Upper lobe of left lung (tissue), 6 donors: ENCODE measurements at places on chromosomes 5 and 9.

- H3K4me3 ChIP-seq, result no peak overlapping the region
- H3K27me3 ChIP-seq, result no peaks in the 10 kb centered on the region
- H3K27ac ChIP-seq, result no peak overlapping the region
- no peak for DNase-seq
- H3K36me3 ChIP-seq, result no peaks in the 10 kb centered on the region
Observed at GRCh38 chr5:594226-594860, 17.8 kb upstream of the CEP72 start.

DNA sequence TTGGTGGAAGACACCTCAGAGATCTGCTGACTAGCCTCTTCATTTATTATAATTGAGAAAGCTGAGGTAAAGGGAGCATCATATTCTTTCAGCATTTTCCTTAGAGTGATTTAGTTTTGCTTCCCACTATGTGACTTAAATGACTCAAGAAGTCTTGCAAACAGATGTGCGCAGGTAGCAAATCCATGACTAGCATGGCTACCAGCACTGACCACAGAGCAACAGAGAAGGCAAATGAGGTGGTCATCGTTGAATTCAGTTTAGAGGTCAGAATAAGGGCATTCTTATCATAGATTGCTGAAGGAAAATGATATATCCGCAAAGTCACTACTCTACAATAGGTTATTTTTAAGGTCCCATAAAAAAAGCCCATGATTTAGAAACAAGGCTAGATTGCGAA, 162.2 kb downstream of the PIK3R1 start:
- DNase-seq, result no peak
- no peak overlapping the region for H3K27ac ChIP-seq
- no peaks in the 10 kb centered on the region for H3K27me3 ChIP-seq
- no peaks in the 10 kb centered on the region for H3K36me3 ChIP-seq
- no peak overlapping the region for H3K4me3 ChIP-seq

DNA sequence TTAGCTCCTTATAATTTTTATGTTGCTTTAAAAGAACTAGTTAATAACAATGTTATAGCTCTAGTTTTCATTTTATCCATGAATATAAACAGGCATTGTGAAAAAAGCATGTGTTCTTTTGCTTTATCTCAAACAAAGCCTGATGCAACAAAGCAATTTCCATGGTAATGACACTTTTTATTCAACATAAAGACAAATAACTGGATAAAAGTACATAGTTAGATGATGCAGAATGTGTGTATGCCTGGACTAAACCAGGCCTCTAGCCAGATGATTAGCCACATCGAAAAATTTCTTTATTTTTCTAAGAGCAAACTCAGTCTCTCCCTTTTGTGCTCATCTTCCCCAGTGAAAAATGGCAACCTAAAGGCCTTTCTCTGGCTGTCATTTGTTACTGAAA, 125.6 kb upstream of the TARS1 start:
- no peaks in the 10 kb centered on the region for H3K36me3 ChIP-seq
- H3K27ac ChIP-seq, result no peak overlapping the region

GRCh38 chr5:148967783-148968182, 95.1 kb downstream of the SH3TC2 start:
- peak overlapping the region; percentile 18 for H3K27ac ChIP-seq
- H3K4me3 ChIP-seq, result no peak overlapping the region
- no peaks in the 10 kb centered on the region for H3K27me3 ChIP-seq
- H3K4me1 ChIP-seq, result peaks cover 35% of the 10 kb centered on the region

DNA sequence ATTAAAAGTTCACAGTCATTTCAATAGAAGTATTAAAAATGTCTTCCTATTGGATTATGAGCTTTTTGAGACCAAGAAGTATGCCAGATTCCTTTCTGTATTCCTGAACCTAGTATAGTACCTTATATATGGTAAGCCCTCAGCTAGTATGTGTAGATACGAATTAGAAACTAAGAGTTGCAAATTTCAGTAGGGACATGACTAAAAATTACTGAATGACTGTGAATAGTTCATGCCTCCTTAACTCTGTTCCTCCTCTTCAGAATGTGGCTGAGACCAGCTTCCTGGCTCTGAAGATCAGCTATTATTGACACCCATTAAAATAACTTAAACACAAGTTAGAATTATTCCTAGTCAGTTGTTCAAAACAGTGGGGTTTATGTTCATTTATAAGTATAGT, 19.7 kb downstream of the KDM3B start:
- no peak overlapping the region for H3K4me3 ChIP-seq
- H3K36me3 ChIP-seq, result peaks cover 30% of the 10 kb centered on the region
- H3K27ac ChIP-seq, result no peak overlapping the region
- no peaks in the 10 kb centered on the region for H3K27me3 ChIP-seq
- H3K4me1 ChIP-seq, result peaks cover 25% of the 10 kb centered on the region

DNA sequence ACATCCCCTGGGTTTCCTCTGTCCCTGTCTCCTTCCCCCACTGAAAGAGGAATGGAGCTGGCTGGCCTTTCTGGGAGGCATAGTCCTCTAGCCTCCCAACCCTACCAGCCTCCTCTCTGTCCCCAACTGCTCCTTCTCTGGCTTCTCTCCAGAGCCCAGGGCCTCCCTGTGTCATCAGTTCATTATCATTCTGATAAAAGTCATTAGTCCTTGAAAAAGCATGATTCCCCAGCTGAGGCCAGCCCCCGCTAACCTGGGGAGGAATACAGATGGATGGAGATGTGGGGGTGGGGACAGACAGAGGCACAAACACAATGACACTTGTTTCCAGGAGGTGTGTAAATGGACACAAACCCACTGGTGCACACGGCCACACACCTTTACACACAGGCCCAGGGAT, 73.6 kb upstream of the HSPA9 start:
- no peak overlapping the region for H3K4me3 ChIP-seq
- no peaks in the 10 kb centered on the region for H3K36me3 ChIP-seq
- H3K4me1 ChIP-seq, result no peaks in the 10 kb centered on the region

GRCh38 chr9:121230256-121230655, 28.6 kb upstream of the RAB14 start:
- H3K36me3 ChIP-seq, result no peaks in the 10 kb centered on the region
- H3K4me1 ChIP-seq, result no peaks in the 10 kb centered on the region
- H3K4me3 ChIP-seq, result no peak overlapping the region
- no peaks in the 10 kb centered on the region for H3K27me3 ChIP-seq

DNA sequence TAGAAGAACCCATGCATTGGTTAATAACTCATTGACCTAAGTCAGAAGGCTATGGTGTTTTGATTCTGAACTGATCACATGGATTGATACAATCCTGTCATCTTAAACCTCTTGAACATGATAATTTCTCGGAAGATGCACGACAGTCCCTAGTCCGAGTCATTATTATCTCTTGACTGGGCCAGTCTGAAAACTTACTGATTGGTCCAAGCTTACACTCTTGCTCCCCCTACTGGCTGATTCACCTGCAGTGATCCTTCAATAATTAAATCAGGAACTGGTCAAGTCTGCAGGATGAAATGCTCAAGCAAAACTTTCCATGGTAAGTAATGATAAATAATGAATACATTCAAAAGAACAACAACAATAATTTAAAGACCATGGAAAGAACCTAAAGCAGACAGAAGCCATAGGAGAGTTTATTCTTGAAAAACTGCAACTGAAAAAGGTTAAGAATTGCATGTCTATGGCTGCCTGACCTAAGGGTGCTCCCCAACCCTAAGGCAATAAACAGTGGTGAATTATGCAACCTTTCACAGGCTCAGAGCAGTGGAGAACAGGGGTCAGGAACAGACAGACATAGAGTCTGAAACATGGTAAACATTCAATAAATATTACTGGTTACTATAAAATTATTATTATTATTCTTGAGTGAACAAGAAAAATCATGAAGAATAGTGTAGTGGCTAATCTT, 79.3 kb downstream of the BRINP1 start:
- no peaks in the 10 kb centered on the region for H3K27me3 ChIP-seq
- no peak overlapping the region for H3K27ac ChIP-seq
- no peaks in the 10 kb centered on the region for H3K4me1 ChIP-seq
- no peak overlapping the region for H3K4me3 ChIP-seq
- no peaks in the 10 kb centered on the region for H3K36me3 ChIP-seq
- peak; percentile 38 for DNase-seq

GRCh38 chr5:159917994-159918393, 1.7 kb downstream of the ADRA1B start:
- no peak for DNase-seq
- peaks cover 10% of the 10 kb centered on the region for H3K4me1 ChIP-seq
- no peak overlapping the region for H3K4me3 ChIP-seq
- H3K27me3 ChIP-seq, result no peaks in the 10 kb centered on the region
- H3K36me3 ChIP-seq, result no peaks in the 10 kb centered on the region

GRCh38 chr5:135323701-135324132, 75.3 kb downstream of the MACROH2A1 start:
- H3K4me3 ChIP-seq, result no peak overlapping the region
- H3K36me3 ChIP-seq, result no peaks in the 10 kb centered on the region
- no peaks in the 10 kb centered on the region for H3K27me3 ChIP-seq
- no peak overlapping the region for H3K27ac ChIP-seq

DNA sequence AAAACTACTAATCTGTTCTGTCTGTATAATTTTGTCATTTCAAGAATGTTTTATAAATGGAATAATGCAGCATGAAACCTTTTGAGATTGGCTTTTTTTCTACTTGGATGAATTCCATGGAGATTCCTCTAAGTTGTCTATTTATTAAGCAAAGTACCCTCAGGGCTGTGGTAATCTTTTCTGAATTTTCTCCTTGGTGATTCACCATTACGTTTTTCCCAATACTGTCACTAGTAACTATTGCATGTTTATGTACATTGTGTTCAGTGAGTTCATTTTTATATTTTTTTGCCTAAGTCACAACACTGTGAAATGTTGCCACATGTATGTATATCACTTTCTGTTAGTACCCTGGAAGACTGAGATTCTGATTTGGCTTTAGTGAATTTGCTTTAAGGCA, 177.0 kb upstream of the GRIN3A start:
- no peaks in the 10 kb centered on the region for H3K27me3 ChIP-seq
- no peaks in the 10 kb centered on the region for H3K4me1 ChIP-seq
- H3K4me3 ChIP-seq, result no peak overlapping the region
- H3K27ac ChIP-seq, result no peak overlapping the region
- DNase-seq, result no peak

- H3K4me3 ChIP-seq, result no peak overlapping the region
- H3K27ac ChIP-seq, result no peak overlapping the region
- H3K27me3 ChIP-seq, result no peaks in the 10 kb centered on the region
Observed at GRCh38 chr5:72842816-72843215, 26.4 kb downstream of the TNPO1 start.

GRCh38 chr5:74105126-74105780, 479.3 kb downstream of the ARHGEF28 start:
- H3K36me3 ChIP-seq, result no peaks in the 10 kb centered on the region
- DNase-seq, result no peak
- peak overlapping the region; percentile 56 for H3K27ac ChIP-seq
- H3K4me1 ChIP-seq, result peaks cover 24% of the 10 kb centered on the region

DNA sequence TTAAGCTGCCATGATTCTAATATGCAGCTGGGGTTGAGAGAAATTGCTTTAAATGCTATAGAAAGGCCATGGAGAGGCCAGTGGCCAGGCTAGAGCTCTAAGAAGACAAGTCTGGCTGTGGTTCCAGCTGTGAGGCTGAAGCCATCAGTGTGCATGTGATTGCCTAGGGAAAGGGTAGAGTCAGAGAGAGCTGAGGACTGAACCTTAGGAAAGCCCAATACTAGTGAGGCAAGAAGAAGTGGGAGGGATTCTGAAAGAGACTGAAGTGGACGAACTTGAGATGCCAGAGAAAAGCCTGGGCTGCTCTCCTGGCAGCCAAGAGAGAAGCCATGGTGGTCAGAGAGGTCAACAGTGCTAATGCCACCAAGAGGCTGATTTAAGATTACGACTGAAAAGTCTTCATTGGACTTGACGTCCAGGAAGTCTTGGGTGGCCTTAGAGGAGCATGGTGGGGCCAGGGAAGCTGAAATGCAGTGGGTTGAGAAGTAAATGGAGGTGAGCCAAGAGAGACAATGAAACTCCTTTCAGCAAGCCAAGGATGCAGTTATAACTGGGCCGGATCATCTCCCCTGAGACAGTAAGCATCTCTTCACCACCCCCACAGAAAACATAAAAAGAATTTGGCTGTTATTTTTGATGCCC, 133.2 kb downstream of the TMEM174 start:
- H3K4me1 ChIP-seq, result peaks cover under 1% of the 10 kb centered on the region
- DNase-seq, result no peak
- H3K27me3 ChIP-seq, result peaks cover 46% of the 10 kb centered on the region
- no peak overlapping the region for H3K27ac ChIP-seq

DNA sequence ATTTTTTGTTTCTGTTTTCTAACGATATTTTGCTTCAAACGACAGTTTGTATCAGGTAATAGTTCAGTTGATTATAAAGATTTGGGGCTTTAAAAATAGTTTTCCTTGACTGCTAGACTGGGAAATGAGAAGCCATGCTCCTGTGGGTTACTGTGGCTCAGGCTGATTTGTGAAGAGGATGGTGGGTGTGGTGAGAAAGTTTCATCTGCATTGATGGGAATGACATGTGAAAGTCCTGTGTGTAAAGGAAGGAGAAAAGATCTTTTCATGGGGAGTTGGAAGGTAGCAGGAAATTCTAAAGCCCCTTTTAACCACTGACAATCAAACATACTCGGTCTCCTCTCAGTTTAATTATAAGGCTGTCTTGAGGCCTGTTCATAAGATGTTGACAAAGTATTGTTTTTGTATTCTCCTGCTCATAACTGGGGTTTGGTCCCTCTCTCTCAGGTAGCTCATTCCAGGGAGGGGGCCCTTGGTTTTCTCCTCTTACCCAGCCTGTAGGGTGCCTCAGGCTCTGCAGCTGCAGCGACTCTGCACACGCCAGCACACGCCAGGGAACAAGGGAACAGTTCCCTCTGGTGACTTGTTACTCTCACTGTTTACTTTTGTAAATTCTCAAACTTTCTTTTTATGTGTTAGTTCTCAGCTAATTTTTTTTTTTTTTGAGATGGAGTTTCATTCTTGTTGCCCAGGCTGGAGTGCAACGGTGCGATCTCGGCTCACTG, 91.6 kb downstream of the CARTPT start:
- no peak overlapping the region for H3K4me3 ChIP-seq
- H3K4me1 ChIP-seq, result no peaks in the 10 kb centered on the region
- no peak overlapping the region for H3K27ac ChIP-seq
- DNase-seq, result no peak
- no peaks in the 10 kb centered on the region for H3K27me3 ChIP-seq

DNA sequence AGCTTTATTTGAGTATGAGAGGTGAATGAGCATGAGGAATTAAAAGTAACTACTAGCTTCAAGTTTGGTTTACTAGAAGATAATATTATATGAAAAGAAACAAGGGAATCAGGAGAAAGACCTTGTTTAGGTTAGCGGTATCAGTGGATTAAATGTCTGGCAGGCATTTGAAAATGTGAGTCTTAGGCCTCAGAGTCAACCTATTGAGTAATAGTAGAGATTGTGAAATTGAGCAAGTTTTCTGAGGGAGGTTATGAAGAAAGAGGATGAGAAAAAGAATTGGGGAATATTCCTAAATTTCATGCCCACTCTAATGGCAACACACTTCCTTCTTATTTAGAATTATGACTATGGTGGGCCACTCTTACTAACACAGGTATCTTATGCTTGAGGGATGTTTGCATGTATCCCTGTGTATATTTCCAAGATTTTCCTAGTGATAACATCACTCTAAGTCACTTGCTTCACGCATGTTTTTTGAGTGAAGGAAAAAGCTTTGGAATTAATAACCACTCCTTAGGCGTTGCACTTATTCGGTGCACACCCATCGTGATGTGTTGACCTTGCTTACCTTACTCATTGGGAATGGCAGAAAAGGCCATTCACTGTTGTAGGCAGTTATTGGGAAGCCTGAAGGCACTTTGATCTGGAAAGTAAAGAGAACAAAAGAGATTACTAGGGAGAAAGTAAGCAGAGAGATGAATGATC, 8.2 kb upstream of the ELL2 start:
- no peak for DNase-seq
- no peak overlapping the region for H3K27ac ChIP-seq
- H3K27me3 ChIP-seq, result no peaks in the 10 kb centered on the region
- H3K4me3 ChIP-seq, result no peak overlapping the region

GRCh38 chr5:143131972-143132371, 271.5 kb downstream of the NR3C1 start:
- H3K4me3 ChIP-seq, result no peak overlapping the region
- peaks cover 25% of the 10 kb centered on the region for H3K4me1 ChIP-seq
- H3K27ac ChIP-seq, result no peak overlapping the region
- H3K36me3 ChIP-seq, result peaks cover 15% of the 10 kb centered on the region
- DNase-seq, result no peak
